Testis (tissue), 5 donors: ENCODE measurements at places on chromosomes 2 and 18. TPM values are rescaled to one million over a fixed set of nuclear protein-coding genes. Genes with fewer than 3 reads are reported as not detected.

DNA sequence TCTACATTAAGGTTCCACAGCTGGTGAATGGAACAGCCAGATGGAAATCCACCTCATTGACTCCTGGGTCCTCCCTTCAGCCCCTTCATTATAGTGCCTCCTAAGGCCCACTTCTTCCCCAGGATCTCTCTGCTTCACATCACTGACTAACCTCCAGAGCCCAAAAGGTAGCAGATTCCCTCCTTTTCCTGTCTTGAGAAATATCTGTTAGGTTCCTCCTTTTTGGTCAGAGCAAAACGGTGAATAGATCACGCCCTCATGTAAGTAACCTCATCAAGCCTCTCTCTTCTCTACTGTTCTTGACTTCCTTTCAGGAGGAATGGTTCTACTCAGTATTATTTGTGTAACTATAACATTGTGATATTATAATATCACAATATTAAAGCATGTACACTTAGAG, 155.0 kb upstream of the SRD5A2 start:
- H3K27ac ChIP-seq, result no peak overlapping the region
- no peak for DNase-seq
- no peak overlapping the region for H3K4me3 ChIP-seq
- no peaks in the 10 kb centered on the region for H3K36me3 ChIP-seq
- H3K4me1 ChIP-seq, result no peaks in the 10 kb centered on the region

- H3K36me3 ChIP-seq, result no peaks in the 10 kb centered on the region
- DNase-seq, result peak; percentile 13
- H3K4me3 ChIP-seq, result no peak overlapping the region
- no peak overlapping the region for H3K27ac ChIP-seq
- H3K4me1 ChIP-seq, result peaks cover 37% of the 10 kb centered on the region
- no peaks in the 10 kb centered on the region for H3K27me3 ChIP-seq
These were observed 130.9 kb downstream of the HDAC4 start for GRCh38 chr2:239269916-239270315.

DNA sequence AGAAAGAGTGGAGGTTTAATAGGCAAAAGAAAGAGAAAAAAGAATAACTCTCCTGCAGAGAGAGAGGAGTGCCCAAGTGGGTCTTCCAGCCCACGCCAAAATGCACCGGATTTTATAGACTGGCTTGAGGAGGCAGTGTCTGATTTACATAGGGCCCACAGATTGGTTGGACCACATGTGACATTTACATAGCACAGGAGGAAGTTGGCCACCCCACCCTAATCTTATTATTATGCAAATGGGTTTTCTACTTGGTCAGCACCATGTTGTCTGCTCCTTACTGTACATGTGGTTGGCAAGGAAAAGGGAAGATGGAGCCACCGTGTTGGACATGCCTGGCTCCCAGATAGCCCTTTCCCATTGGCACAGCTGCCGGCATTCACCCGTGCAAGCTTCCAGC, 56.8 kb downstream of the SP110 start:
- no peaks in the 10 kb centered on the region for H3K4me1 ChIP-seq
- H3K27ac ChIP-seq, result no peak overlapping the region
- no peak for DNase-seq
- no peaks in the 10 kb centered on the region for H3K27me3 ChIP-seq
- H3K4me3 ChIP-seq, result no peak overlapping the region
- no peaks in the 10 kb centered on the region for H3K36me3 ChIP-seq

- H3K27me3 ChIP-seq, result no peaks in the 10 kb centered on the region
- no peak overlapping the region for H3K27ac ChIP-seq
- peaks cover 3% of the 10 kb centered on the region for H3K36me3 ChIP-seq
- H3K4me1 ChIP-seq, result no peaks in the 10 kb centered on the region
- H3K4me3 ChIP-seq, result no peak overlapping the region
- DNase-seq, result no peak
These were observed 6.5 kb upstream of the UCN start for GRCh38 chr2:27314709-27315108.

DNA sequence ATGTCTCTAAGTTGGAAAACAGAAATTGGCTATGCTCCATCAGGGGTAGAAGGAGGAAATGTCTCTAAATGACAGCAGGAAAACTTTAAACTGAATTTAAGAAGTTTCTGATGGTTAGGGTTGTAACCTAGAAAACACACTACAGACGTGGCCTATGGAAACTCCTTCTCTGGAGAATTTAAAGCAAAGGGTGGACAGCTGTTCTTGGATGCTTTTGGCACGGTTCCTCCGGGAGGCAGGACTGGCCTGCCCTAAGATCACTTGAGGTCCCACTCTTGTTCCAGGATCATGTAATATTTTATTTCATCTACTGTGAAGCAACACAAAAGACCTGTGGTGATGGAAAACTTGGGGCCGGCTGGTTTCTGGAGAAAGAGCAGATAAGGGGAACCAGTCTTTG, 77.0 kb downstream of the NRP2 start:
- DNase-seq, result no peak
- no peak overlapping the region for H3K4me3 ChIP-seq
- H3K4me1 ChIP-seq, result peaks cover 29% of the 10 kb centered on the region
- H3K36me3 ChIP-seq, result no peaks in the 10 kb centered on the region

- H3K4me1 ChIP-seq, result no peaks in the 10 kb centered on the region
- H3K27me3 ChIP-seq, result no peaks in the 10 kb centered on the region
- no peaks in the 10 kb centered on the region for H3K36me3 ChIP-seq
- no peak overlapping the region for H3K27ac ChIP-seq
These were observed 58.4 kb downstream of the ALPK2 start for GRCh38 chr18:58570360-58571064.

- H3K27me3 ChIP-seq, result no peaks in the 10 kb centered on the region
- no peak for DNase-seq
- H3K4me1 ChIP-seq, result peaks cover 6% of the 10 kb centered on the region
- H3K36me3 ChIP-seq, result no peaks in the 10 kb centered on the region
- H3K4me3 ChIP-seq, result no peak overlapping the region
- H3K27ac ChIP-seq, result no peak overlapping the region
These were observed 113.6 kb downstream of the VAPA start for GRCh38 chr18:10027461-10027860.

DNA sequence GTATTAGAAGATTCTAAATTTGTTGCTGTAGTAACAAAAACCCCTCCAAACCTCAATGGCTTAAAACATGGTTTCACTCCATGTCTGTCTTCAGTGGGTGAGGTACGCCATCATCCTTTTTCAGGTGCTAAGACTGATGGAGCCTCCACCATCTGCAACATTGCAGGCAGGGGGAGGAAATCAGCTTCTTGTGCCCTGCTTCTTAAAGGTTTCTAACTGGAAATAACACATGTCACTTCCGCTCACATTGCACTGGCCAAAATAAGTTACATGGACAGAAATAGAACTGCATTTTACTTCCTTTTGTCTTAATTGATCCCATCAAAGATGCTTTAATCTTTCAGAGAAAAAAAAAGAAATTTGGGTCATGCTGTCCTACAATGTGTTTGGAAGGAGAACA, 94.1 kb downstream of the GALNT3 start:
- no peaks in the 10 kb centered on the region for H3K36me3 ChIP-seq
- H3K27ac ChIP-seq, result no peak overlapping the region
- peaks cover 4% of the 10 kb centered on the region for H3K4me1 ChIP-seq

- no peaks in the 10 kb centered on the region for H3K36me3 ChIP-seq
- no peaks in the 10 kb centered on the region for H3K4me1 ChIP-seq
These were observed 78.4 kb upstream of the ARL5A start for GRCh38 chr2:151906633-151906998.

The GRHL1 gene
- 8.0 TPM for total RNA-seq

The GLB1L gene
- 70.9 TPM for total RNA-seq
